ENCODE measurements at places on chromosomes 7 and 10. TPM values are rescaled to one million over a fixed set of nuclear protein-coding genes. Genes with fewer than 3 reads are reported as not detected.
A peak's percentile ranks its signal among the peaks of the same experiment; 100 is the strongest.

Gene UPK3BL2
- polyA plus RNA-seq, result 12.7 TPM

- DNase-seq, result no peak
Measured at GRCh38 chr7:20270867-20271266, 53.7 kb upstream of the MACC1 start.

Gene ASB10
- polyA plus RNA-seq, result not detected

Gene ACBD7
- polyA plus RNA-seq, result 3.7 TPM

Gene SGCE
- polyA plus RNA-seq, result 74.3 TPM

Gene FBXO24
- 4.2 TPM for polyA plus RNA-seq

GRCh38 chr10:89904755-89905154 is 203.4 kb downstream of the KIF20B start:
- DNase-seq, result no peak

DNA sequence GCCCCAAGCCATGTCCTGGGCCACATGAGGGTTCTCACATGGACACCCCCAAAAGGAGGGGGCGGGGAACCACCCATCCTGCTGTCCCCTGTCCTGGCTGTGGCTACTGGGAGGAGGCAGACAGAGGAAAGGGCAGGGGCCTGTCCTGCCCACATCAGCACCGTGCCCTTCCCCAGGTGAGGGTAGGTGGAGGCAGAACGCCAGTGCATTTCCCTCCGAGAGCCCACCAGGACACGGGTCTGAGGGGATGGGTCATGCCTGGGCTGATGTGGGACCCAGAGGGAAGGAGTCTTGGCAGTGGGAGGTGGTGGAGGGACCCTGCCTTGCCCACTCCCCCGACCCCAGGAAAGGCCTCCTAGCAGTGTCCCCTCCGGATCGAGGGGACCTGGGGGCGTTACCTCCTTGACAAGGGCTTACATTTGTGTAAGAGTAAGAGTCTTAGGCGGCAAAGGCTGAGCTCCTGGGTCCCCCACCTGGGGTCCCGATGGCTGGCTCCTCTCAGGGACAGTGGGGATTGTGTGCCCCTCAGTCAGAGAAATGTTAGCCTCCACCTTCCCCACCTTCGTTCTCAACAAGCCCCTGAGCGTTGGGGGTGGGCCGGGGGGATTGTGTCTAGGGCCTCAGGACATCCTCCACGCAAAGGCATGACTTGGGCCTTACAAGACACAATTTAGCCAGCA is 6.1 kb downstream of the CRYGN start:
- no peak for DNase-seq

DNA sequence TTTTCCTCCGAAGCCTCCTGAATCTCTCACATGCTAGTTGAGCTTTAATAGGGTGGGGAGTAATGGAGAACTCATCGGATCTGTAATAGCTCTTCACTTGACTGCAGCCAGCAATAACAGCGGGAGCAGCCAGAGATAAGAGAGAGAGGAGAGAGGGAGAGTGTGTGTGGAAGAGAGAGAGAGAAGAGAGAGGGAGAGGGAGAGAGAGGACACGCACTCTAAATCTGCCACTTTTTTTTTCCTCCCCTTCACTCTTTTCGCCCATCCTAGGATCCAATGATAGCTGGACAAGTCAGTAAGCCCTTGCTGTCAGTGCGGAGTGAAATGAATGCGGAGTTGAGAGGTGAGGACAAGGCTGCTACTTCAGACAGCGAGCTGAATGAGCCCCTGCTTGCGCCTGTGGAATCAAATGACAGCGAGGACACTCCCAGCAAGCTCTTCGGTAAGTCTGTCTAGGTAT is 107.9 kb downstream of the POU6F2 start:
- peak; percentile 6 for DNase-seq

- DNase-seq, result no peak
Measured at GRCh38 chr7:75995996-75996395, 1.6 kb upstream of the TMEM120A start.

Gene RABGEF1
- 29.4 TPM for polyA plus RNA-seq

DNA sequence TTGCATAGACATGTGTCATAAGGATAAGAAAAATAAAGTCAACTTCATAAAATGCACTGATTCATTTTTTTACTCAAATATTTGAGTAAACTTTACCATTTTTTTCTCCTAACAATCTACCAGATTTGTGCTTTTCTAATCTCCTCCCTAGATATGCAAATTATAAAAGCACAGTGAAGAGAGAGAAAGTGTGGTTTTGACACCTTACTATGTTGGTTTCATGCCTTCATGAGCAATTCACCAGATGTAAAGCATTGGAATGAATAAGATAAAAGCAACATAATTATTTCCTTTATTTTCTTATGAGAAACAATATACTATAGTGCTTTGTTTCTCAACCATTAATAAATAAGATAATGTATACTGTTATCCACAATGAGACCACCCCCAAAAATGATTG is 432.5 kb upstream of the PCDH15 start:
- no peak for DNase-seq

Gene SLC18A3
- polyA plus RNA-seq, result 0.05 TPM

Gene ZNF467
- polyA plus RNA-seq, result 30.9 TPM

DNA sequence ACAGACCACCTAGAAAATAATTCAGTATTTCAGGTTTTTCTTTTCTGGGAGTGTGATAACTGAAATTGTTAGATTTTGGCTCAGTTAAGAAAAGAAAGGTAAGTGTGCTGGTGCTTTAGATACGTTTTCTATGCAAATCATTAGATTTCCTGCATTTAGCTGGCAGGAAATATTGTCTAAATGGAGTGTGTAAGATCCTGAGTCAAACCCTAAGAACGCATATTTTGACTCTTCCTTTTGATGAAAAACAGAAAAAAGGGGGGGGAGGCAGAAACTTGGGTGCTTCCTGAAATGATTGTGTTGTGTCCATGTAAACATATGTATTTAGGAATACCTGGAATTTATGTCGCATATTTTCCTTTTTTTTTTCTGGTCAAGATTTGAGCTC is 1.2 kb downstream of the GRK5 start:
- no peak for DNase-seq

Gene FAM25G
- polyA plus RNA-seq, result not detected

Gene LLCFC1
- polyA plus RNA-seq, result 0.37 TPM

DNA sequence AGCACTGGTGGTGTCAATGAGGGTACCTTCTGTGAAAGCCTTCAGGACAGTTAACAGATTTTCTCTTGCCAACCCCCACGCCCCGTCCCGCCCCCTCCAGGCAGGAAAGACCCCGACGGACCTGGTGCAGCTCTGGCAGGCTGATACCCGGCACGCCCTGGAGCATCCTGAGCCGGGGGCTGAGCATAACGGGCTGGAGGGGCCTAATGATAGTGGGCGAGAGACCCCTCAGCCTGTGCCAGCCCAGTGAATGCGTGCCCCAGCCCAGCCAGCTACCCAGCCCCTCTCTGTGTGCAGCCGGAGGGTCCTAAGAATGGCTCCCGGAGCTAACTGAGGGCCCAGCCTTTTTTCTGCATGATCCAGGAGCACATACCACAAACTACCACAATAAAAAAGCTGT is 713 bp upstream of the HOGA1 start:
- DNase-seq, result no peak

DNA sequence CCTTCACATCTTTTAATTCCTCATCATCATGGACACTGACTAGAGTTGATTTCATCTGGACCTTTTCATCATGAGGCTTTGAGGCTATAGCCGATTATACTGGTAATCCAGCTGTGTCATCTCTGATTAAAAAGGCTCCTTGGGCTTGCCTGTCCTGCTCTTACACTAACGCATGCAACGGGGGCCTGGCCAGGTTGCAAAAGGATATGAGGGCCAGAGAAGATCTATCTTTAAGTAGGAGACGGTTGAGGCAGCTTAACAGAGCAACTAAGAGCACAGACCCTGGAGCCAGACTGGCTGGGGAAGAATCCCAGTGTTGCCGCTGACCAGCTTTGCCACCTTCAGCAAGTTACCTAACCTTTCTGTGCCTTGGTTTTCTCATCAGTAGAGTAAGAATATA is 211.5 kb downstream of the PTEN start:
- no peak for DNase-seq

Gene LAMB1
- 534 TPM for polyA plus RNA-seq

- DNase-seq, result no peak
Measured at GRCh38 chr10:1155791-1156615, 99.8 kb downstream of the WDR37 start.

Gene CLDN4
- polyA plus RNA-seq, result 65.8 TPM

GRCh38 chr7:140694592-140694991 is 1.9 kb upstream of the NDUFB2 start:
- no peak for DNase-seq

DNA sequence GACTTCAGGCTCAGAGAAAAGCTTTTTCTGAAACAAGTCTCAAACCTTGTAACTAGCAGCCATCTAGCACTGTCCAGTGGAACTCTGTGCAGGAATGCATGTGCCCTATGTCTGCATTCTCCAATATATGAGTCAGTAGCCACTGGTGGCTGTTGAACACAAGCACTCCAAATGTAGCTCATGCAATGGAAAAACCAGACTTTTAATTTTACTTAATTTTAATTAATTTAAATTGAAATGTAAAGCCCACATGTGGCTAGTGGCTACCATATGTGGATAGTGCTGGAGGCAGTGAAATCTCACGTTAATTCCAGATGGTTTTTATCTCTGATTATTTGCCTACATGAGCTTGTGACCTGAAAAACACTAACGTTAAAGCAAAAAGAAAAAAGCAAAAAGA is 225.1 kb downstream of the GATA3 start:
- DNase-seq, result no peak

DNA sequence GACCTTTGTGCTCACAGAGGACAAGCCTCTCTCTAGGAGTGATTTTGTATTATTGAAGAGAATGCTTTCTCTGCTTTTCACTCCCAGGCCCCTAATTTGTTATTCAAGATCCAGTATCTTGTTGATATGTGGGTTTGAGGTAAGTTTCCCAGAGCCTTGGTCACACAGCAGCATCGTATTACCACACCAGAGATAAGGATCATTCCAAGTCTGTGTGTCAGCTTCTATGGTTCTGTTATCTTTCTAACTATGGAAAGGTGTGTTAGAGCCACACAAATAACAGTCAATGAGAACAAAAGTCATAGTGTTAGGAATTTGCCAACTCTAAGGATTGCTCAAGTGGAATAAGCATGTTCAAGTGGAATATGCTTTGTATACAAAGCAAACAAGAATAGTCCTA is 1208.3 kb downstream of the GATA3 start:
- no peak for DNase-seq

Gene EBLN1
- not detected for polyA plus RNA-seq

DNA sequence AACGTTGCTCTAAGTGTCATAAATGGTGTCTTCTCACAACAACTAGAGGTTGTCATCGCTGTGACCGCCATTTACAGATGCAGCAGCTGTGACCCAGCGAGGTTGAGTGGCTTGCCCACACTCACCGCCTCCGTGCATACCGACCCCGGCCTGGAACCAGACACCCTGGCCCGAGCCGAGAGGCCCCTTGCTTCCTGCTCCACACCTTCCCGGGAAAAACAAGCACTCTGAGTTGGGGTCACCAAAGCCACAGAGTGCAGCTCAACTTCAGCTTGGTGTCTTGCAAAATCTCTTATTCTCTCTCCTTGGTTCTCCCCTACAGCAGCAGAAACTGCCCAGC is 115.7 kb upstream of the PPP2R2D start:
- no peak for DNase-seq

Gene HOXA11
- not detected for polyA plus RNA-seq

DNA sequence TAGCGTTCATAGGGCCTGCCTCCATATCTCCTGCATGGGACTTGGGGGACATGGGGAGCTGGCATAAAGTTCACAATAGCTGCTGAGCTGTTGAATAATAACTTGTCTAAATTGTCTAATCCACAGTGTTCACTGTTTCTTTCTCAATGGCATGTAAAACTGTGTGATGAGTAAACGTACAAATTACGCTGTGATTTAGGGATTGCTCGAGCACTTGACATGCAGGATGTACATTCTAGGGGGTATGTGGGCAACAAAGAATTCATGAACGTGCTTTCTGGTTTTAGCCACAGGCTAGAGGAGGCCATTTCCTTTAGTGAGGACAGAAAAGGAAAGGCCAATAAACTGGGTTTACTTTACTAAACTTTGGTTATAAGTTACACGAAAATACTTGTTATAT is 534.2 kb upstream of the ZWINT start:
- DNase-seq, result no peak

DNA sequence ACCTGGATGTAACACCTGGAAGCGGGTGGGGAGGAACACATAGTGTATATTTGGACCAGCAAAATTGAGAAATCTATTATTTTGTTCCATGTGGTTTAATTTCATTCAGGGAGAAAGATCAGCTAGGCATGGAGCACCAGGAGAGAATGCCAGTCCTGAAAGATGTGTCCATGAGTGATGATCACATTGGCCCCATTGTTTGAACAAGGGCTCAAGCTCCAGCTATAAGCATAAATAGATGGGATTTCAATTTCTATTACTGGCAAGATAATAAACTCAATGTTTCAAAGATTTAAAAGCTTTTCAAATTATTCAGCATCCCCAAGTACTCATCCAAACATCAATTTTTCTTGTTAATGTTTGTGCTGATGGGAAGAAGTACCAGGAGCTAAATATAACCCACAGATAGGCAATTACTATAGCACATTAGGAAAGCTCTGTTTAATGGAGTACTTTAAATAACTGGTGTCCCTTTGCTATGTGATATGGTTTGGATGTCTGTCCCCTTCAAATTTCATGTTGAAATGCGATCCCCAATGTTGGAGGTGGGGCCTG is 275.3 kb upstream of the PHYHIPL start:
- DNase-seq, result no peak

Gene PHYH
- 31.6 TPM for polyA plus RNA-seq

GRCh38 chr10:101464599-101464998 is 110.6 kb downstream of the BTRC start:
- no peak for DNase-seq

Gene C10orf67
- 0.15 TPM for polyA plus RNA-seq

Gene FAM25A
- polyA plus RNA-seq, result not detected

DNA sequence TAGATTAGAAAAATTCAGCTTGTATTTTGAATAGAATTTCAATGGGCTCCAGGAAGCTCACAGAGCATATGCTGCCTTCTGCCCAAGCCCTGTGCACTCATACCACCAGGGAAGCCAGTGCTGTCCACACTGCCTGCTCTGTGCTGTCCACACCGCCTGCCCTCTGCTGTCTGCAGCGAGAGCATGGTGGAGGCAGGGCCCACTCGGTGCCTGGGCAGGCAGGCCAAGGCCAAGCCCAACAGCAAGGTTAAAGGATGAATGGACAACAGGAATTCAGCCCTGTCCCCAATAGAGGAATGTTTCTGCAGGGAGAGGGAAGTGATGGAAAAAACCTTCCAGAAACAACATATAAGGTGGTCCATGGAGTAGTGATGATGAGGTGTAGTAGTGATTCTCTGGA is 146.8 kb downstream of the GFRA1 start:
- DNase-seq, result no peak

Gene KCNIP2
- polyA plus RNA-seq, result 6.8 TPM

GRCh38 chr7:3464900-3465622 is 164.0 kb downstream of the SDK1 start:
- DNase-seq, result no peak

Gene PAXIP1
- 24.4 TPM for polyA plus RNA-seq

Data from right lung (tissue), 10 donors.